ENCODE measurements at places on chromosomes 7 and 10.

DNA sequence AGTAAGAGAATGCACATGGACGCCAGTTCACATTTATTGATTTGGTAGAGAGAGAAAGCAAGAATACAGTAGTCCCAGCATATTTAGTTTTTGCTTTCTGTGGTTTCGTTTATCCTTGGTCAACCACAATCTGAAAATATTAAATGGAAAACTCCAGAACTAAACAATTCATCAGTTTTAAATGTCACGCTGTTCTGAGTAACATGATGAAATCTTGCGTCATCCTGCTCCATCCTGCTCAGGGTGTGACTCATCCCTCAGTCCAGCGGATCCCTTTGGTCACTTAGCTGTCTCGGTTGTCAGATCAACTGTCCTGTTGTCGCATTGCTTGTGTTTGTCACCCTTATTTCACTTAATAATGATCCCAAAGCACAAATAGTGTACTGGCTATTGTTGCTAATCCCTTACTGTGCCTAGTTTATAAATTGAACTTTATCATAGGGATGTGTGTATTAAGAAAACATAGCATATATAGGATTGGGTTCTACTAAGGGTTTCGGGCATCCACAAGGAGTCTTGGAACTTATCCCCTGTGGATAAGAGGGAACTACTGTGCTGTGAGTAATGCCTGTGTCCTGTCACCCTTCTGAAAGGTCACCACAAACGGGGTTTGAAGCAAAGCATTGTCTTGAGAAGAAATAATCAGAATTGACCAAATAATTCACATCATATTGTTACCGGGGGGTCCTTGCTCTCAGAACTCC, 73.6 kb downstream of the OTUD1 start:
- DNase-seq, result no peak

GRCh38 chr7:153934629-153935028, 117.6 kb upstream of the DPP6 start:
- no peak for DNase-seq

DNA sequence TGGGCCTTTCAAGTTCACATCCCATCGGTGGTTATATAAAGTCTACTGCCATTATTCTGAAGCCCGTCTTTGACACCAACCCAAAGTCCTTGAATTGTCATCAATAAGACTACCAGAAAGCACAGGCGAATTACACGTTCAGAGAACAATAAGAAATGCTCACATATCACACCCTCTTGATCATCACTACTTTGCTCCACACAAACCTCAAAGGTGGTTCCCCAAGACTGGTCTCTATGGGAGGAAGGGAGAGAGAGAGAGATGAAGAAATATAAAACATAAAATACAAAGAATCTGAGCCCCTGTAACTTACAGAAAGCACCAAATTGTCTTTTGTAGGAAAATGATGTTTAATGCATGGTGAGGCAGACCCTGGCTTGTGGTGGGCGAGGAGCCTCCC, 4.4 kb downstream of the HIPK2 start:
- no peak for DNase-seq

GRCh38 chr10:29857843-29858701, 201.3 kb downstream of the JCAD start:
- DNase-seq, result no peak

DNA sequence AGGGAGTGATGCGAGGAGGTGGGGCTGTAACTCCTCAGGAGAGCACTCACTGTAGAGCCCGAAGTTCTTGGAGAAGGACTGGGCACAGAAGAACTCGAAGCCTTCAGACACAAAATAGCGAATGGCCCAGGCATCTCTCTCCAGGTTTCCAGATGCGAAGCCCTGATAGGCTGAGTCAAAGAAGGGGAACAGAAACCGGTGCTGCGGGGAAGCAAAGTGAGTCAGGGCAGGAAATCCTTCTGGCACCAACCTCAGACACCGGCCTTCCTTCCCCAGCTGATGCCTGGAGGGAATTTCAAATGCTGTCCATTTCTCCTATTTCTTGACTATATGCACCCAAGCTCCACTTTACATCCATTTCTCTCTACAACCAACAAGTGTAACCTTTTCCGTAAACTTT, 26.8 kb downstream of the GOT1 start:
- DNase-seq, result no peak

Measured in NCI-H2081 treated with DMSO at 0.1 percent for 48 hours (cell line).